ENCODE measurements at places on chromosomes 12 and 14.

GRCh38 chr12:52146089-52146821 is 45.6 kb downstream of the KRT80 start:
- DNase-seq: no peak

GRCh38 chr12:120536064-120536791 is 2.1 kb downstream of the RNF10 start:
- no peak for DNase-seq

DNA sequence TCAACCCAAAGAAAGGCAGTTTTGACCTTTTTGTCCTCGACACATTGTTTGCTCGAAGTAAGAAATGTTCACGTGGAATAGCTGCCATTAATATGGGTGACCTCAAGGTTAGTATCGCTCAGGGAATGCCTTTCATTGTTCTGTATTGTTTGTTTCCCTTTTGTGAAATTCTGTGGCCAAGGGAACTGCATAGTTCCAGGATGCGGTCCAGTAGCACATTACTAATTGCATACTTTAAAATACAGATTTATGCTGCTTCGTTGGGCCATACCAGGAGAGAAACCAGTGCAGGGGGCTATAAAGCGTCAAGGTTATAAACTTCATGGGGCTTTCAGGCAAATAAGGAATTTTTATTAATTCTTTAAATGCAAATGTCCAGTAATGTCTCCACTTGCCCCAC is 73.3 kb upstream of the USP44 start:
- no peak for DNase-seq

- no peak for DNase-seq
Measured at GRCh38 chr12:125145196-125145595, 80.0 kb downstream of the AACS start.

- no peak for DNase-seq
Measured at GRCh38 chr14:61188196-61188595, 92.9 kb downstream of the TMEM30B start.

DNA sequence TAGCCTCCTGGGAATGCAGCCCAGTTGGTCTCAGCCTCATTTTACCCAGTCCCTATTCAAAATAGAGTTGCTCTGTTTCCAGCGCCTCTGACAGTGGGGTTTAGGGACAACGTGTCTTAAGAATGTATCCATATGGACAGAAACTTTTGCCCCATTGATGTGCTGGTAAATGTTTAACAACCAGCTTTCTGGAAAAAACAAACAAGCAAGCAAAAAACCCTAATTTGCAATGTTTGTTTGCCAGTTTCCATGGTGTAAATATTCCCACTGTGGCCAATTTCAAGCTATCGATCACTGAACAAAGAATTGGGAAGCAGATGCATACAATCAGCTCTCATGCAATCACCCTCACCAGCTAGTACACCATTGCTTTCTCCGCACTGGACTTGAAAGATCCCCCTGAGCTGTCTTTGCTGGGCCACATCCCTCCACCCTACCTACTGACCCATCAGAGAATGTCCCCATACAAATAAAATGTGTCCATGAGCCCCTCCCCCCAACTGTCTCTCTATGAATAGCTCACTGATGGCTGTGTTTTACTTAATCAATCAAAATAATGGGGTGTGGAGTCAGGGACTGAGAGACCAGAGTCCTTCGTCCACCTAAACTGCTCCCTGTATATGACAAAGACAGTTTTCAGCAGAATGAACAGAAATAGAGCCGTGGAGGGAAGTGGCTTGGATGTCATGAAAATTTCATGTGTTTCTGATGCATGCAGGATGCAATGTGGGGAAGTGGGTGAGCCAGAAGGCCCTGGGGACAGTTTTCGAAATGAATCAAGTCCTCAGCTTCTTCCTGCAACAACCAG is 40.8 kb downstream of the CCDC60 start:
- no peak for DNase-seq

DNA sequence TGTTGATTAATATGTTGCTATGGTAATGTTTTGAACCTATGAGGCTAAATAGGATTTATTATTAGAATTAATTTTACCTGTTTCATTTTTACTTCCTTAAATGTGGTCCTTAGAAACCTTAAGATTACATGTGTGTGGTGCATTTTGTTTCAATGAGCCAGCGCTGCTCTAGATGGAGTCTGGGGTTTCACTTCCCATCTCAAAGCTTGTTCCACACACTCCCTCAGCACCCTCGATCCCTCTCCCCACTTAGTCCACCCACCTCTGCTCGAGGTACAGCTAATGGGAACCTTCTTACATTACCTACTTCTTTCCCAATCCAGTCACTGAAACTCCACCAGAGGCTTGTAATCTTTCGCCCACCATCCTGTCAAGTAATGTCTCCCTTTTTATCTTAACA is 205.2 kb downstream of the PAX9 start:
- no peak for DNase-seq

- no peak for DNase-seq
Measured at GRCh38 chr12:62668782-62669181, 202.2 kb downstream of the MON2 start.

DNA sequence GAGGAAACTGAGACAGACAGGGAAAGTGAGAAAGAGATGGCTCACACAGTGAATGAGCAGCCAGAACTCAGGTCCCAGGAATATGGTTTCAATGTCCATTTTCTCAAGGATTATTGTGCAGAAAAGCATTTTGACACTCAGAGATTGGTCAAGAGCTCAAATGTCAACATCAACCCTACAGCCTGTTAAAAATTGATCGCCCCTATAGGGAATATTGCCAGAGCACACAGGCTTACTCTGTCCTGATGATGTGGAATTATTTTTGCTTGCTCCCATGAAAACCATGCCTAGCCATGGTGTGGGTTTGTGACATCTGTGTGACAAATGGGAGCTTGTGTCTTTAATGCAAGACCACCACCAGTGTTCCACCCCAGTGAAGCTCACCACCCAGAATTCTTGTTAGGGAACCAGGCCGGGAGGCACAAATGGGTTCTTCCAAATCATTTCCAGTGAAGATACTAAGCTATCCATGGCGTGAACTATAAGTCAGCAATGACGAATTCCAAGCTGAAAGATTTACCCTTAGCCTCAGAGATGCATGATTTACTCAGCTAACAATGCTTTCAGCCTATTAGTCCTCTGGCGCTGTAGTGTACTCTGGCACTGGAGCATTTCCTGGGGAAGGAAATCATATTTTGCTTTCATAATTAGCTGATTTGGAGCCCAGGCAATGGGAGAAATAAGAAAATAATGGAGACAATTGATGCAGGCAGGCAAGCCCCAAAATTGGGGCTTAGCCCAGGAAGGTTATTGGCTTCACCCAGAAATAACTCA is 1188.2 kb upstream of the TMEM132C start:
- no peak for DNase-seq

- DNase-seq: no peak
Measured at GRCh38 chr12:42053456-42053855, 91.2 kb downstream of the GXYLT1 start.

GRCh38 chr12:121649819-121650353 is 19.6 kb downstream of the MORN3 start:
- no peak for DNase-seq

- no peak for DNase-seq
Measured at GRCh38 chr12:47052274-47052673, 27.1 kb upstream of the PCED1B start.

GRCh38 chr14:68251769-68252100 is 432.2 kb downstream of the RAD51B start:
- no peak for DNase-seq

DNA sequence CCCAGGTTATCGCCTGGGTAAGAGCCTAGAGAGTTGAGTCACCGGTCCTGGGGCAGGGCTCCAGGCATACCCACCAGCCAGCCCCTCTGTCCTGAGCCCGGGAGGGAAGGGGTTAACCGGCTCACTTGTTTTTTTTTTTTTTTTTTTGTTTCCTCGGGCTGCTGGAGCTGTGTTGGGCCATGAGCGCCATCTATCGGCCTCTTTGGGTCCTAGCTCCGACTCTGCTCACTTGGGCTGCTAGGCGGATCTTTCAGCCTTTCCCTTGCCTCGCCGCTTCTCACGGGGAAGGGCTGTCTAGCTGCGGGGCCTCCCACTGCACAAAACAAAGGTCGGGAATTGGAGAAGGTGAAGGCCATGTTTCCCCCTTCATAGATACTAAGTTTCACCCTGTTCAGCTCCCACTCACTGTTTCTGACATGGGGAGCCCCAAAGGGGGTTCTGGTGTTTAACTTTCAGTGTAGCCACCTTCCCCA is 2.8 kb upstream of the SMUG1 start:
- DNase-seq: peak; percentile 90

GRCh38 chr12:23084236-23084995 is 459.4 kb downstream of the ETNK1 start:
- DNase-seq: peak; percentile 75

GRCh38 chr14:100375266-100375962 is 52.3 kb downstream of the SLC25A47 start:
- DNase-seq: no peak

- DNase-seq: no peak
Measured at GRCh38 chr12:40693207-40693821, 1.1 kb downstream of the CNTN1 start.

- peak; percentile 56 for DNase-seq
Measured at GRCh38 chr14:65184032-65184764, 81.9 kb upstream of the MAX start.

DNA sequence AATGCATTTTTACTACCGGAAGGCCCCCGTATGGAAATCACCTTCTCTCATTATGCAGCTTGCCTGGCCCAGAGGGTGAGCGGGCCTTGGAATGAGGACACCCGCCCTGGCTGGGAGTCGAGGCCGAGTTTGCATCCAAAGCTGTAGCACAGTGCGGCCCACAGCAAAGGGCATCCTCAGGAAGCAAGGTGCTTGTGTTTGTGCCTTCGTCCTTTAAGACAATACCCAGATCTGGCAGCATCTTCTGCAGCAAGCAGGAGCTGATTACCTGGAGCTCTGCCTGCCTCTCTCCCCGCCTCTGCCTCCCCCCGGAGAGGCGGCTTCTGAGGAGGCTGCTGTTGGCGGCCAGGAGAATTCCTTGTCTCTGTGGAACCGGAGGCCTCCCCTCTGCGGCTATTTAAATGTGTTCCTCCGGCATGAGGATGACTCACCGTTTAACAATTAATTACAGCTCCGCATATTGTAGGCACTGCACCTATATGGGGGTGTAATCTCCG is 145.3 kb downstream of the CACNA1C start:
- DNase-seq: peak; percentile 92

DNA sequence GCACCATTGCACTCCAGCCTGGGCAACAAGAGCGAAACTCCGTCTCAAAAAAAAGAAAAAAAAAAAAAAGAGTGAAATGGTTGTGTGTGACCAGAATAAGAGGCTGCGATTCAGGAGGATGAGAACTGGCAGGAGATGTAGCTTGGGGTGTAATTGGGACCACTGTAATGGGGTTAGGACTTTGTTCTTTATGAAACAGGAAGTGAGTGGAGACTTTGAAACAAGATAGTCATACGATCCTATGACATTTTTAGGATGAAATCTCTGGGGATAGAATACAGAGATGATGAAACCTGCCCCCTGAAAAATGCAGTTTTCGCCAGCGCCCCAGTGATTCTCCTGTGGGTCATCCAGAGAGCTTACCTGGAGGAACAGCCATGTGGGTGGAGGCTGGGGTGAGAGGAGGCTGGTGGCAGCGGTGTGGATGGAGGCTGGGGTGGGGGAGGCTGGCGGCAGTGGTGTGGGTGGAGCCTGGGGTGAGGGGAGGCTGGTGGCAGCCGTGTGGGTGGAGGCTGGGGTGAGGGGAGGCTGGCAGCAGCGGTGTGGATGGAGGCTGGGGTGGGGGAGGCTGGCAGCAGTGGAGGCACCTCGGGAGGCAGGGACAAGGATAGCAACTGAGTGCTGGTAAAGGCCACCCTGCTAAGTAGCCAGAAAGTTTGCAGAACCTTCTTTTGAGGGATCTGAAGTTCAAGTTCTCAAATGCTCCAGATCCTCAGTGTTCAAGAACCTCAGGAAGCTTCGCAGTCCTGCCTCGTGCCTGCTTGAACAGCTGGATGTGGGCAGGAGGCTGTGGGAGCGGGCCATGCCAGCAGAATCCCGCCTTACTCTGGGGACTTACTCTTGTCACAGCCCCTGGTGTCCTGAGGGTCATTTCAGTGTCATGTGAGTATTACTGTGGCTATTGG is 20.2 kb downstream of the FBXL14 start:
- no peak for DNase-seq

- no peak for DNase-seq
Measured at GRCh38 chr12:15819644-15820437, 30.7 kb upstream of the EPS8 start.

- DNase-seq: peak; percentile 55
Measured at GRCh38 chr14:69261761-69262331, 1.9 kb downstream of the GALNT16 start.

- DNase-seq: no peak
Measured at GRCh38 chr12:47947341-47947740, 16.1 kb upstream of the TMEM106C start.

- DNase-seq: no peak
Measured at GRCh38 chr14:96149131-96149530, 55.5 kb upstream of the BDKRB2 start.

- no peak for DNase-seq
Measured at GRCh38 chr12:65817866-65818265, 6.4 kb upstream of the HMGA2 start.

GRCh38 chr14:69796797-69797500 is at the start of gene SLC10A1:
Gene SLC10A1 (minus strand): TSS chr14:69797241. CDS start chr14:69797155, 86 bp downstream.
- no peak for DNase-seq

GRCh38 chr14:61472801-61473376 is 151.5 kb downstream of the PRKCH start:
- DNase-seq: no peak

DNA sequence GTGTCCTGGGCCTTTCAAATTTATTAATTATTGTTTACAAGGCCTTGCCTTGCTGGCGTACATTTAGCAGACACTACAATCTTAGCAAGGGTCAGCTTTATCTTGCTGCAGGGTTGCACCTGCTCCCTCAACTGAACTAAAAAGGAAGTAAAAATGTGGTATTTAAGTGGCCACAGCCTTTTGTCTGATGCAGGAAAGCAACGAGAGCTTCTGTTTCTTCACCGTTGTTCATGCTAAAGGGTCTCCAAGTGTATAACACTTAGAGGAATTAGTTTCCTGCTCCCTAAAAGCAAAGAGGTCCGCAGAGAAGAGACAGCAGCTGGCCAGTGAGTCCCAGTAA is 62.8 kb upstream of the EGLN3 start:
- no peak for DNase-seq

- no peak for DNase-seq
Measured at GRCh38 chr12:25797386-25797785, 161.1 kb upstream of the RASSF8 start.

DNA sequence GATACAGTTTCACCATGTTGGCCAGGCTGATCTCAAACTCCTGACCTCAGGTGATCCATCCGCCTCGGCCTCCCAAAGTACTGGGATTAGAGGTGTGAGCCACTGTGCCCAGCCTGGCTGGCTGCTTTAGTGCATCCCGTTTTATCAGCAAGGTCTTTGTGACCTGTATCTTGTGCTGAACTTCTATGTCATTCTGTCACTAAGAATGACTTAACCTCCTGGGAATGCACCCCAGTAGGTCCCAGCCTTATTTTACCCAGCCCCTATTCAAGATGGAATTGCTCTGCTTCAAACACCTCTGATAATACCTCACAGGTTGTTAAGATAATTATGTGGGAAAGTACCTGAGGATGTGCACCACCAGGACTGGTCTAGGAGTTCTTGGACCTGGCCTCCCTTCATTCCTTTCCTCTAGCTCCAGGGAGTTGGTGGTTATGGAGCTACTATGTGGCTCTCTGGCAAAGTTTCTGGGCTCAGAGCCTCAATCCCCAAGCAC is 26.1 kb upstream of the JPH4 start:
- no peak for DNase-seq

GRCh38 chr12:89384050-89384758 is 31.9 kb upstream of the DUSP6 start:
- no peak for DNase-seq
